ENCODE measurements at places on chromosomes 2 and 18. TPM values are rescaled to one million over a fixed set of nuclear protein-coding genes. Genes with fewer than 3 reads are reported as not detected.

Gene SFTPB
- total RNA-seq = not detected

Gene IWS1
- total RNA-seq = 39.5 TPM

DNA sequence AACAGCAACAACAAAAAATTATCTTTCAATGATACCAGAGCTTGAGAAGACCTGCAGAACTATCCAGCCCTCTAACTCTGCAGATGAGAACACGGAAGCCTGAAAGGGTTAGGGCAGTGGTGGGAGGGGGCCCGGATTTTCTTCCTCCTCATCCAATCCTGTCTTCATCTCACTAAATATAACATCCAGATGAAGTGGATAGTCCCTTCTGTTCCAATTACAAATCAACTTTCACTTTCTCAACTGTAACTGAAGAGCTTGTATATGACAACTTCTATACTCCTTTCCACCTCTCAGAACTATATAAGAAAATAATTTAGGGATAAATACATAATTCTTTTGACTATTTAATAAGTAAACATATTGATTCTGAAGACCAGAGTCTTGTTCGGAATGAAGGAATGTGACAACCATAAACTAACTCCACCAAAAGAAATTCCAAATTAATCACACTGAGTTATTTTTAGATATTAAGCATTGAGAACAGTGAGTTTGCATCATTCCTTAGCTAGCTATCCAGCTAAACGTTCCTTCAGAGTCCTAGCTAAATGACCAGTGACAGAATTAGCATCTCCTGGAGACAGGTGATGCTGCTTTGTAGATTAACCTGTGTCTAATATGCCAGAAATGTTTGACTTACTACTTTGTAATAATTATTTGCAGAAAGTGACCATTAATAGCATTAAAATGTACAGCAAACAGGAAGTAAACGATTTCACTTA lies 32.7 kb downstream of the SFT2D3 start:
- DNase-seq = no peak

- no peak for DNase-seq
Measured at GRCh38 chr2:207075456-207075855, 90.3 kb downstream of the KLF7 start.

DNA sequence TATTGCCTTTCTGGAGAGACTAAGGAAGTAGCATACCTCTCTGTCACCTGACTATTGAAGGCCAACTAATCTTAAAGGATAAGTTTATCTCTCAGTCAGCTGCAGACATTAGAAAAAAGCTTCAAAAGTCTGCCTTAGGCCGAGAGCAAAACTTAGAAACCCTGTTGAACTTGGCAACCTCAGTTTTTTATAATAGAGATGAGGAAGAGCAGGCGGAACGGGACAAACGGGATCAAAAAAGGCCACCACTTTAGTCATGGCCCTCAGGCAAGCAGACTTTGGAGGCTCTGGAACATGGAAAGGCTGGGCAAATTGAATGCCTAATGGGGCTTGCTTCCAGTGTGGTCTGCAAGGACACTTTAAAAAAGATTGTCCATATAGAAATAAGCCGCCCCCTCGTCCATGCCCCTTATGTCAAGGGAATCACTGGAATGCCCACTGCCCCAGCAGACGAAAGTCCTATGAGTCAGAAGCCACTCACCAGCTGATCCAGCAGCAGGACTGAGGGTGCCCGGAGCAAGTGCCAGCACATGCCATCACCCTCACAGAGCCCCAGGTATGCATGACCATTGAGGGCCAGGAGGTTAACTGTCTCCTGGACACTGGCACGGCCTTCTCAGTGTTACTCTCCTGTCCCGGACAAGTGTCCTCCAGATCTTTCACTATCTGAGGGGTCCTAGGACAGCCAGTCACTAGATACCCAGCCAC lies 61.5 kb upstream of the FAM98A start:
- DNase-seq = no peak

DNA sequence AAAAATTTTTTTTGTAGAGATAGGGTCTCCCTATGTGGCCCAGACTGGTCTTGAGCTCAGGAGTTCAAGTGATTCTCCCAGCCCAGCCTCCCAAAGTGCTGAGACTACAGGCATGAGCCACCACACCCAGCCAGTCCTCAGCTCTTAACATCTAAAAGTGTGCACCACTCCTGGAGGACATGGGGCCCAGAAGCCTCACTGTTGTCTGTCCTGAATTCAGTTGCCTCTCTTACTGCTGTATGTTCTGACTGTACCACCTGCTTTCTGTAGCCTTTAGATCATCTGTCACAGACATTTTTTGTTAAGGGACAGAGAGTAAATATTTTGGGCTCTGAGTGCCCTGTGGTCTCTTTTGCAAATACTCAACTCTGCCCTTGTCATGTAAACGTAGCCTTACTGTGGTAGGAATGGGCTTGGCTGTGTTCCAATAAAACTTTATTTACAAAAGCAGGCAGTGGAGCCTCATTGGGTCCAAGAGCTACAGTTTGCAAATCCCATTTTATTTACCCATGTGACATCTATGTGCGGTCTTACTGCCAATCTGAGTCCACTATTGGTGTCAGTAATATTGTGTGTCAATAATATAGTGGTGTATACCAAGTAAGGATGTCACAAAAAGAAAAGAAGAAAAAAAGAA lies 38.1 kb downstream of the TMEM37 start:
- DNase-seq = no peak

GRCh38 chr2:20589975-20590703 lies 60.8 kb downstream of the HS1BP3 start:
- DNase-seq = peak; percentile 43

GRCh38 chr18:12432881-12433280 lies 25.2 kb downstream of the PRELID3A start:
- DNase-seq = no peak
